Uterus (tissue), 4 donors: ENCODE measurements at places on chromosomes 5 and 9. TPM values are rescaled to one million over a fixed set of nuclear protein-coding genes. Genes with fewer than 3 reads are reported as not detected.

- peak; percentile 68 for DNase-seq
- H3K4me1 ChIP-seq, result peaks cover 5% of the 10 kb centered on the region
- no peaks in the 10 kb centered on the region for H3K27me3 ChIP-seq
- no peaks in the 10 kb centered on the region for H3K36me3 ChIP-seq
- H3K4me3 ChIP-seq, result no peak overlapping the region
Observed at GRCh38 chr9:130143958-130144366, 28.2 kb upstream of the NCS1 start.

DNA sequence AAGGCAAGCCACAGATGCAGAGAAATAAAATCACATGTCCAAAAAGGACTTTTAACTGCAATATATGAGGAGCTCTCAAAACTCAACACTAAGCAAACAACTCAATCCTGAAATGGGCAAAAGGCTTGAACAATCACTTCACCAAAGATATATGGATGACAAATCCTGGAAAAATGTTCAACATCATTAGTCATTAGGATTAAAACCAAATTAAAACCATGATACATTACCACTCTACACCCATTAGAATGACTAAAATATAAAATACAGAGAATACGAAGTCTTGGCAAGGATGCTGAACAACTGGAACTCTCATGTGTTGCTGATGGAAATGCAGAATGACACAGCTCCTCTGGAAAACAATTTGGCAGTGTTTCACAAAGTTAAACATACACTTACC, 277.4 kb downstream of the TLE1 start:
- H3K36me3 ChIP-seq, result no peaks in the 10 kb centered on the region
- no peak for DNase-seq
- no peaks in the 10 kb centered on the region for H3K27me3 ChIP-seq

- no peaks in the 10 kb centered on the region for H3K27me3 ChIP-seq
- H3K36me3 ChIP-seq, result no peaks in the 10 kb centered on the region
Observed at GRCh38 chr5:137613554-137614265, 114.6 kb upstream of the SPOCK1 start.

DNA sequence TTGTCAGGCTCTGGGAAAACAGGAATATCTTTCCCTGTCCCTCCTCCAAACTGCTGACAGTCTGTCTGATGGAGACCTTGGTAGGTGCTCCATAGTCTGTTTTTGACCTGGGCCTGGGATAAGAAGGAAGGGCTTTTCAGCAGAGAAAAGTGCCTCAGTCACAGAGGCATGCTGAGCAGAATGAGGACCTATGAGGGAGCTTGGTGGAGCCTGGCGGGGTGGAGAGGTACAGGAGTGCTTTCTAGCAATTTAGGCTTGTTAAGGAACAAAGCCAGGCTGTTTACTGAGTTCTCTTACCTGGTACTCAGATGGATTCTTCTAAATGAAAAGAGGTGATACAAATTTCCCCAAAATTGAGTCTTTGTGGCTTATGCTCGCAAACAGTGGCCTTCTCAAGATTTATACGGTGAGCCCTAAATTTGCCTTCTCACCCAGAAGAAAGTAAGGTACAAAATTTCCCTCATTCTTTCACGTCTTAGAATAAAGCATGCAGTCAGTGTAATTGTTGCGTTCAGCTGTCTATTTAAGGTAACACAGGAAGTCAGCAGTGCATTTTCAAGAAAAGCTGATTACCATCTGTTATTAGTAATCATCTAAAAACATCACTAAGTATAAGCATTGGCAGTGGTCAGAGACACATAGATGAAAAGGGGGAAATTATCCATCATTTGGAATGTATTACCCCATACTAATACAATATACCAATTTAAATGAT, 28.6 kb upstream of the IL13 start:
- no peak overlapping the region for H3K27ac ChIP-seq
- no peak for DNase-seq
- H3K4me3 ChIP-seq, result no peak overlapping the region

Gene DOLK
- total RNA-seq, result 11.5 TPM

Gene PCDHA12
- 0.98 TPM for total RNA-seq

DNA sequence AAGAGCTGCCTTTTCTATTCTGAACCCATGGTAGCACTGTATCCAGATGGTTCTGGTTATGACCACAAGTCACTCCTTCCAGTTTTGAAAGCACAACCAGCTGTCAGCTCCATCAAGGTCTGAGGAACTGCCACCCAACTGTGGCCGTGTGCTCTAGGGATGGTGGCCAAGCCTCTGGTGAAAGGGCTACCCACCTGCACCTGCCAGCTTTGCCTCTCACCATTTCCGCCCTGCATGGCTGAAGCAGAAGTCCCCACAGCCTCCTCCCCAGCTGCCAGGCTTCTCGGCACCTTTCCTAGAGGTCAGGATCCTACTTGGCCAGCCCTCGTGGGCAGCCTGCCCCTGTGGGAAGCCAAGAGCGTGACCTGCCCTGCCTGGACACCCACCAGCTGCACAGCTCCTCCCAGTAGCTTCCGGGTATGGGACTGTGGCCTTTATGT, 16.8 kb downstream of the SEMA5A start:
- no peaks in the 10 kb centered on the region for H3K36me3 ChIP-seq
- H3K4me3 ChIP-seq, result no peak overlapping the region
- no peaks in the 10 kb centered on the region for H3K27me3 ChIP-seq
- no peak for DNase-seq

Gene ITGA1
- total RNA-seq, result 91.9 TPM

- H3K27ac ChIP-seq, result peak overlapping the region; percentile 94
- peaks cover 13% of the 10 kb centered on the region for H3K4me1 ChIP-seq
- no peaks in the 10 kb centered on the region for H3K27me3 ChIP-seq
- no peak overlapping the region for H3K4me3 ChIP-seq
Observed at GRCh38 chr5:147455822-147456450, 53.9 kb downstream of the DPYSL3 start.

Gene ZDHHC21
- 6.9 TPM for total RNA-seq

DNA sequence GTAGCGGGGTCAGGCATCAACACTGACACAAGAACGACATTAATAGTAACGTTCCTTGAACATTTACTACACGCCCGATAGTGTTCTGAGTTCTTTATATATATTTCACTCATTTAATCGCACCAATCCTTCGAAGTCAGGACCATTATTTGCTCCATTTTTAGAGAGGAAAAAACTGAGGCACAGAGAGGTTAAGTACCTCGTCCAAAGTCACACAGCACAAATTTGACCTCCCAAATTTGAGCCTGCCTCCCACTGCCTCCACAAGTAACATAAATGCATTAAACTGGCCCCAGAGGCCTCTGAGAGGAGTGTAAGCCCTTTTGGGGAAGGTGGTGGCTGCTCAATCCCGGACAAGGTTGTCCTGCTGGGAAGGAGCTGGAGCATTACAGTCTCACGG, 5.8 kb downstream of the RGS14 start:
- H3K36me3 ChIP-seq, result no peaks in the 10 kb centered on the region
- peaks cover 3% of the 10 kb centered on the region for H3K4me1 ChIP-seq
- DNase-seq, result no peak

Gene TMEM252
- 0.69 TPM for total RNA-seq

Gene OSMR
- 23.8 TPM for total RNA-seq

GRCh38 chr9:68482548-68482947, 58.1 kb downstream of the TMEM252 start:
- no peak overlapping the region for H3K4me3 ChIP-seq
- H3K27me3 ChIP-seq, result no peaks in the 10 kb centered on the region
- DNase-seq, result no peak
- peak overlapping the region; percentile 78 for H3K27ac ChIP-seq

Gene ATP10B
- total RNA-seq, result 0.07 TPM

GRCh38 chr5:142171270-142171669, 62.7 kb downstream of the NDFIP1 start:
- H3K27me3 ChIP-seq, result no peaks in the 10 kb centered on the region
- DNase-seq, result no peak
- no peak overlapping the region for H3K27ac ChIP-seq
- H3K4me1 ChIP-seq, result no peaks in the 10 kb centered on the region

Gene GAS1
- total RNA-seq, result 128 TPM

Gene RMI1
- 16.5 TPM for total RNA-seq

GRCh38 chr9:86644675-86645034, 290.4 kb upstream of the TUT7 start:
- H3K36me3 ChIP-seq, result no peaks in the 10 kb centered on the region
- DNase-seq, result no peak
- H3K27ac ChIP-seq, result no peak overlapping the region
- no peaks in the 10 kb centered on the region for H3K4me1 ChIP-seq

DNA sequence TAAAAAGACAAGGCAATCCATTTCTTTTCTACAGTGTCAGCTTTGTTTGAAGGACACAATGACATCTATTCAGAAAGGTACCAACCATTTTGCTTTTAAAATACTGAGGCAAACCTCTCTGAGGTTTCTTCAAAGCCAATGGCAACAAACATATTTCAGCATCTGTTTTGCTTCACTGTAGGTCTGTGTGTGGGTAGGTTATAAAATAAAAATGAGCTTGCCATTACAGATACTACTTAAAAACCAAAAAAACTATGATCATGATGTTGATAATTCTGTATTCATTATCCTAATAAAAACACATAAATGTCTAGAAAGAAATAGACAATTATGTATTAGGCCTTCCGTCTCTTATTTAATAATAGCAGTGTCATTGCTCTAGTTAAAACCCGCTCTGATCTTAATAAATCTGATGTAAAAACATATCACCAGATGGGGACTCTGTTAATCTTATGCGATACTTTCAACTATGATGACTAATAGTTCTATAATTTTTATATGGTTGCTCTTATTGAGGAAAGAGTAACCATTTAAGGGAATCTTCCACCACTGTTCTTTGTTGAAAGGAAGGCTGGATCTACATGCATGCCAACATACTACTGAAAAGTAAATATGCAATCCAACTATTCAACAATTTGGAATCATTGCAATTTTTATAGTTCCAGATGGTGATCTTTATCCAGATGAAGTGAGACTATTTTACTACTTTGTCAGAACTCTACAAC, 647.2 kb downstream of the PDE4D start:
- H3K4me1 ChIP-seq, result no peaks in the 10 kb centered on the region
- H3K4me3 ChIP-seq, result no peak overlapping the region
- H3K27me3 ChIP-seq, result no peaks in the 10 kb centered on the region
- H3K27ac ChIP-seq, result peak overlapping the region; percentile 39
- DNase-seq, result no peak

DNA sequence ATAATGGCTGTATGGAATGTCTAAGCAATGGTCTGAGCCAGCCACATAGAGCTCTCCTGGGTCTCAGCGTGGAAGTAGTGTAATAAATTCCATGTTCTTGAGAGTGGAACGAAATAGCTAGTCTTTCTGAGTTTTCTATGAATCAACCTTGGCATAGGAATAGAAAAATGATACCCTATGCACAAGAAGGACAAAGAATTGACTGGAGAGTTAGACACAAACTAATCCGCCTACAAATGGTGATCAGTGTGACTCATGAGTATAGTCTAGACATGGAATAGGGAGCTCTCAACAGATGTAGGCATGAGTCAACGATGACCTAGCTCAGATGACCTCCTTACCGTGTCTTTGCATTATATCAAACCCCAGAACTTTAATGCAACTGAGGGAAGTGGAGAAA, 256.8 kb upstream of the GRIN3A start:
- no peak overlapping the region for H3K4me3 ChIP-seq
- no peaks in the 10 kb centered on the region for H3K36me3 ChIP-seq
- no peaks in the 10 kb centered on the region for H3K4me1 ChIP-seq
- H3K27ac ChIP-seq, result no peak overlapping the region
- no peaks in the 10 kb centered on the region for H3K27me3 ChIP-seq
- DNase-seq, result no peak

Gene UBAC1
- 32.4 TPM for total RNA-seq

- no peaks in the 10 kb centered on the region for H3K4me1 ChIP-seq
- no peak overlapping the region for H3K4me3 ChIP-seq
- no peaks in the 10 kb centered on the region for H3K27me3 ChIP-seq
- H3K36me3 ChIP-seq, result no peaks in the 10 kb centered on the region
- DNase-seq, result no peak
Observed at GRCh38 chr5:177419046-177419445, 7.4 kb upstream of the GRK6 start.

DNA sequence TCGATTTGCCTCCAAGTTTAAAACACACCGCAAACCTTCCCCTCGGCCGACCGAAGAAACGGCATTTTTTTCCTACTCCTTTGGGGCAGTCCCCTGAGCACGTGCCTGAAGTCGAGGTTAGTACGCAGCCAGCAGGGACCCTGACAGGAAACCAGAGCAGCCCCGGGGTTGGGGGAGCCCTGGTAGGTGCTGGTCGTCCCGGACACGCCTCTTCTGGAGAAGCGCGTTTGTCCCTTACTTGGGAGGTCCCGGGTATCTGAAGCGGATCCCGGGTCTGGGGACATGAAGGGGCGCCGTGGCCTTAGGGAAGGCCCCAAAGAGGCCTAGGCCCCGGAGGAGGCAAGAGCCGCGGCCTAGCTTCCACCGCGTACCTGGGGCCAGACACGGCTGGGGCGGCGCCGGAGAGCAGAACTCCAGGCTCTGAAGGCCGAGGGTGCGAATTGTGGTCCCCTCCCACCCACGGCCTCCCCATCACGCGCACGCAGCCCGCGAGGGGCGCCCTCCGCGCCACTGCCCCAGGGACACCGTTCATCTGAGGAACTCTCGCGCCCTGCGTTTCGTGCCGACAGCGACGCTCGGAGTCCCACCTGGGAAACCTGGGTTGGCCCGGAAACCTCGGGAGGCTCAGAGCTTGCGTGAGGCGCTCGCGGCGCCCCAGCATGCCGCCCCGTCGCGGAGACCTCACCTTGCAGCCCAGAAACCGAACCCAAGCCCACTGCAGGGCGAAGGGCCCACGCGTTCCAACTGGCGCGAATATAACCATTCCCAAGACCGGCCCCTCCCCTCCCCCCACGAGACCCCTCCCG, 10.4 kb downstream of the OTP start:
- no peak overlapping the region for H3K27ac ChIP-seq
- H3K4me1 ChIP-seq, result peaks cover 13% of the 10 kb centered on the region
- H3K27me3 ChIP-seq, result peaks cover 13% of the 10 kb centered on the region
- no peak for DNase-seq
- H3K4me3 ChIP-seq, result no peak overlapping the region
- no peaks in the 10 kb centered on the region for H3K36me3 ChIP-seq

DNA sequence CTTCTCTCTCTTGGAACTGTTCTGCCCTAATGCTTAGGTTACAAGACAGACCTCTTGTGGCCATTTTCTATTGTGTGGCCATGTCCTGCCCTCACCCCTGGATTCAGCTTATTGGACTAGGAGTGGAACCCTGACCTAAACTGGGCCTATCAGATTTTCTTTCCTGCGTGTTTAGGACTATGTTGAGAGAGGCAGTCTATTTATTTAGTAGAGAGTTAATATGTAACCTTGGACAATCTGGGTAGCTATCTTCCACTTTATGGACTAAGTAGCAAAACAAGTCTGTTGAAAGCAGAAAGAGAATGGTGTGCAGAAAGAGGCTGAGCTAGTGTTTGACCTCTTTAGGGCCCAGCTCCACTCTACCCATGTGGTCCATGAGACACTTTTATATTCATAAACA, 82.6 kb upstream of the SMIM32 start:
- H3K4me1 ChIP-seq, result no peaks in the 10 kb centered on the region
- no peak overlapping the region for H3K4me3 ChIP-seq
- no peaks in the 10 kb centered on the region for H3K27me3 ChIP-seq
- H3K27ac ChIP-seq, result no peak overlapping the region
